ENCODE measurements at places on chromosomes 11 and 22. TPM values are rescaled to one million over a fixed set of nuclear protein-coding genes. Genes with fewer than 3 reads are reported as not detected.
A peak's percentile ranks its signal among the peaks of the same experiment; 100 is the strongest.

Gene CDC42BPG
- total RNA-seq = 2.0 TPM

Gene PAMR1
- 35.2 TPM for total RNA-seq

Gene ENTHD1
- 0.10 TPM for total RNA-seq

Gene CATSPERZ
- total RNA-seq = 0.50 TPM

Gene ZNF215
- 2.8 TPM for total RNA-seq

DNA sequence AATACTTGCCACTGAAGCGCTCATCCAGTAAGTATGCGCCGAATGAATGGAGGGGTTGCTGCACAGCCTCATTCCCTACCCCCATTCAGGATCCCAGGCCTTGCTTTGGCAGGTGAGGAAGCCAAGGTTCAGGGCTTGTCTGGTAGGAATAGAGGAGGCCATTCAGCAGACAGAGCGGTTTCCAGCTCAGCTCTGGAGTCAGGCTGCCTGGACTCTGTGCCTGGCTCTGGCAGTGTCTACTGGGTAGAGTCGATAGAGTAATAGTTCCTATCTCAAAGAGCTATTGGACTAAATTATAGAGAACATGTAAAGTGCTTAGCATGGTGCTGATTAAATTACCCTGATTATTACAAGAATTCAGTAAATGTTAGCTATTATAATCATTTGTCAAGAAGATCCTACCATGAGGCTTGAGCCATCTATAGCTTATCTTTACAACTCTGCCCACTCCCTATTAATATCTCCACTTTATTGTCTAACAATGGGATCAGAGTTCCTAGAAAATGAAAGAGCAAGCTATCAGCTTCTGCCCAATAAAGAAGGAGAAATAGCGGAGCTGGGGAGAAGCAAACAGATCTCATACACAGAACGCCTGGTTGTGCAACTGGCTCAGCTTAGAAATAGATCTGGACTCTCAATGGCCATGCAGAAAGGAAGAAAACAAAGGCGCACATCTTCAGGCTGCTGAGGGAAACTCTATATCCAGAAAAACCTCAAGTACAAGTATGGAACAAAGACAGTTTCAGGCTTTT is 6.6 kb upstream of the SNX32 start:
- no peaks in the 10 kb centered on the region for H3K4me1 ChIP-seq
- no peak overlapping the region for H3K4me3 ChIP-seq
- H3K27ac ChIP-seq = no peak overlapping the region
- no peak for DNase-seq
- H3K27me3 ChIP-seq = no peaks in the 10 kb centered on the region

GRCh38 chr11:454801-455565 is 4.9 kb downstream of the PTDSS2 start:
- no peak overlapping the region for H3K4me3 ChIP-seq
- no peaks in the 10 kb centered on the region for H3K27me3 ChIP-seq
- H3K27ac ChIP-seq = no peak overlapping the region
- H3K36me3 ChIP-seq = peaks cover 67% of the 10 kb centered on the region
- no peak for DNase-seq
- peaks cover 17% of the 10 kb centered on the region for H3K4me1 ChIP-seq

DNA sequence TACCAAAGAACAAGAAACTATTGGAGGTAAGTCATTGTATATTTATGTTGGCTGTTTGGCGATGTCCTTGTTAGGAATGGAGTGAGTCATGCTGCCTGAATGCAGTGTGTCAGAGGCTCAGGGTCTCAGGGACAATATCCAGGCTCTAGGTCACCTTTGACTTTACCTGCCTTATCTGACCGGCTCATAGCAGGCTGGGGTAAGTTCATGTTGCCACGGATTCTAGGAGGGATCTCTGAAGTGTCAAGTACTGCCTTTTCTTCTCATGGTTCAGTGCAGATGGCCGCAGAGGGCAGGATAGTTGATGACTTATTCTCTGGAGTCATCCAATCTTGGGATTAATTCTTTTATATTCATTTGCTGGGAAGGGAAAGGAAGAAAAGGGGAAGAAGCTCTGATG is 53.2 kb downstream of the SPON1 start:
- H3K27me3 ChIP-seq = no peaks in the 10 kb centered on the region
- no peak for DNase-seq
- no peak overlapping the region for H3K27ac ChIP-seq
- no peak overlapping the region for H3K4me3 ChIP-seq
- H3K36me3 ChIP-seq = no peaks in the 10 kb centered on the region

- H3K4me1 ChIP-seq = peaks cover 55% of the 10 kb centered on the region
- H3K27me3 ChIP-seq = no peaks in the 10 kb centered on the region
- H3K27ac ChIP-seq = peak overlapping the region; percentile 69
These were observed 44.9 kb downstream of the MACROD1 start for GRCh38 chr11:64120951-64121569.

DNA sequence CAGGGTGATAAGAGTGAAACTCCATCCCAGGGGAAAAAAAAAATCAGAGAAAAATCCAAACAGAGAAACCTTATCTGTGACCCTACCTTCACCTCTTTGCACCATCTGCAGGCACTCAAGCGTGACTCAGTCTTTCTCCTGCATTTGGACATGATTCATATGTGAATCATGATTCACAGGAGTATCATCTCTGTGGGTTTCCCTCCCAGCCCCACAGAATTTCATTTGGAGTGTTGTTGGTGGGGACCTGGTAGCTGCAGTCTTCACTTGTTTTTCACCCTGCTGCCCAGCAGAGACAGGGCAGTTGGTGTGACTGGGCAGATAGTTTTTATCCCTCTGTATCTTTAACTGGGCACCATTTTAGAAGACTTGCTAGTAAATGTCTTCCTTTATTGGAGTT is 75.7 kb downstream of the DEPDC5 start:
- peaks cover 28% of the 10 kb centered on the region for H3K36me3 ChIP-seq
- no peak overlapping the region for H3K4me3 ChIP-seq
- H3K27ac ChIP-seq = no peak overlapping the region
- H3K27me3 ChIP-seq = no peaks in the 10 kb centered on the region
- no peak for DNase-seq

GRCh38 chr22:22022255-22022840 is 39.8 kb upstream of the TOP3B start:
- H3K27ac ChIP-seq = no peak overlapping the region
- peaks cover 10% of the 10 kb centered on the region for H3K4me1 ChIP-seq
- H3K4me3 ChIP-seq = no peak overlapping the region

DNA sequence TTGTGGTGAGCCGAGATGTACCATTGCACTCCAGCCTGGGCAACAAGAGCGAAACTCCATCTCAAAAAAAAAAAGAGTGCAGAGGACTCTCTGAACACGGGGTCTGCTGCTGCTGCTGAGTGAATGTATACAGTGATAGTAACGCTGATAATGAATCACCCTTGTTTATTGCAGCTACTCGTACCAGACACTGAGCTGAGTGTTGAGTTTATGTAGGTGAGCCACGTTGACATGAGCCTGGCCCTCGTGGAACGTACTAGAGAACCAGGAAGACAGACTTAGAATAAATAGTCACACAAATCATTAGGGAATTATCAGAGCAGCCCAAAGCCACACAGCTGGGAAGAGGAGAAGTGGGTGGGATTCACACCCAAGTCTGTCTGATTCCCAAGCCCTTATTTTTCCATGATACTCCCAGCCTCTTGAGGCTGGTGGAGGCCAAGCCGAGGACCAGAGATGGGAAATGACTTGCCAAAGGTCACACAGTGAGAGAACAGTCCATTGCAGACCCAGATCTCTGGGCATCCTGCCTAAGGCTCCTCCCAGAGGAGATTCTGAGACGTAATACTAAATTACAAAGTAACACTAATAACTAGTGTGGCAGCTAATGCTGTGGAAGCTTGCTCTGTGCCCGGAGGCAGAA is 34.8 kb downstream of the MB start:
- no peak overlapping the region for H3K4me3 ChIP-seq
- DNase-seq = no peak
- H3K27ac ChIP-seq = no peak overlapping the region
- H3K4me1 ChIP-seq = peaks cover 2% of the 10 kb centered on the region
- H3K36me3 ChIP-seq = no peaks in the 10 kb centered on the region
- no peaks in the 10 kb centered on the region for H3K27me3 ChIP-seq

DNA sequence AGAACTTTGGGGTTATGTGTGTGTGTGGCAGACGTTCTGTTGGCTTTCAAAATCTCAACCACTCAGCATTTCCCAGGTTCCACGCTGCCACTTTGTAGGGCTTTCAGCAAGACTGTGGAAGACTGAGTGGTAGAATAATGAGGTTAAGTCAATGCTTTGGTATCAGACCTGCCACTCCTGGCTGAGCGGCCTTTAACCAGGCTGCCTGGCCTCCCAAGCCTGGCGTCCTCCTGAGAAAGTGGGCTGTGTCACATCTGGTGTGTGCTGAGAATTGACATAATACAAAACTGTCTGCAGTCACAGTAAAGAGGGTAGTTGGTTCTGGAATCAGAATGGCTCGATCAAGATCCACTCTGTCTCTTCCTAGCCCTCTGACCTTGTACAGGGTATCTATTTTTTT is 126.5 kb downstream of the DBX1 start:
- no peak for DNase-seq
- peaks cover 11% of the 10 kb centered on the region for H3K36me3 ChIP-seq
- H3K27ac ChIP-seq = no peak overlapping the region
- H3K27me3 ChIP-seq = no peaks in the 10 kb centered on the region
- H3K4me3 ChIP-seq = no peak overlapping the region

DNA sequence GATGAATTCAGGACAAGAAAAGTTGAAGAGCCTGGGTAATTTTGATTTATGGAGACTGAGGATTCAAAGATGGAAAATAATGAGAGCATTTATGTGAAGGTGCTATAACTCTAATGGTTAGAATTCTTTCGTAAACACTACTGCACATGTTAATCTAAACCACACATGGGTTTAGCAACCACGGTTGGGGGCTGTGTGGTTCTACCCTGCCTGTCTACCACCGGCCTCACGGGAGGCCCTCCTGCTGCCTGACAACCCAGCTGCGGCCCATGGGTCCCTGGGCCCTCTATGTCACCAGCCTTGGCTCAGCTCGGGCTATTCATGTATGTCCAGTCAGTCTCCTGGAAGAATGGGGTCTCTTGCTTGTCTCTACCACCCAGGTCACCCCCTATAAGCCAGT is 68.5 kb upstream of the ARFGAP3 start:
- DNase-seq = no peak
- H3K4me1 ChIP-seq = peaks cover 29% of the 10 kb centered on the region
- no peaks in the 10 kb centered on the region for H3K27me3 ChIP-seq
- no peaks in the 10 kb centered on the region for H3K36me3 ChIP-seq

- no peak overlapping the region for H3K27ac ChIP-seq
- no peak overlapping the region for H3K4me3 ChIP-seq
- peaks cover 11% of the 10 kb centered on the region for H3K4me1 ChIP-seq
- no peaks in the 10 kb centered on the region for H3K36me3 ChIP-seq
- peaks cover 57% of the 10 kb centered on the region for H3K27me3 ChIP-seq
- DNase-seq = peak; percentile 71
These were observed 1.5 kb upstream of the KLHDC7B start for GRCh38 chr22:50544078-50544745.

GRCh38 chr11:44799012-44799411 is 72.2 kb downstream of the TSPAN18 start:
- DNase-seq = no peak
- H3K27ac ChIP-seq = peak overlapping the region; percentile 82
- H3K4me1 ChIP-seq = peaks cover 82% of the 10 kb centered on the region
- no peaks in the 10 kb centered on the region for H3K36me3 ChIP-seq
- H3K27me3 ChIP-seq = no peaks in the 10 kb centered on the region

- H3K27me3 ChIP-seq = no peaks in the 10 kb centered on the region
- H3K4me3 ChIP-seq = no peak overlapping the region
- H3K4me1 ChIP-seq = peaks cover 30% of the 10 kb centered on the region
- no peak overlapping the region for H3K27ac ChIP-seq
These were observed 17.0 kb downstream of the FADS3 start for GRCh38 chr11:61874377-61874809.

DNA sequence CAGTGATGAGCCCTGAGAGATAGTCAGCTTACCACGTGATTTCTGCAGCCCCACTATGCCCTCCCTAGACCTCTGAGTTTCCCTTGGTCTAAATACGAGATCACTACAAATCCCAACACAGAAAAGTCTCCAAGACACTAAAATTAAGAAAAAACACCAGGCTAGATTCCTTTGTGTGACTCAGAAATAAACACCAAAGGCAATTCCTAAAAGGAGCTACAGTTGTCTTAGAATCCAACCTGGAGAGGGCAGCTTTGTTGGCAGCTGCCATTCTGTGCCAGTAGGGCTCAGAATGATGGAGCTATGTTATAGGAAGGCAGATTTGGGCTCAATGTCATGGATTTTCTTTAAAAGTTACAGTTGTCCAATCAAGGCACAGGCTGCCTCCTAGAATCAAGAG is 37.1 kb upstream of the HMGXB4 start:
- H3K4me1 ChIP-seq = no peaks in the 10 kb centered on the region
- no peaks in the 10 kb centered on the region for H3K36me3 ChIP-seq
- DNase-seq = no peak
- no peaks in the 10 kb centered on the region for H3K27me3 ChIP-seq
- no peak overlapping the region for H3K27ac ChIP-seq

All from spinal cord (tissue), 10 donors.